ENCODE measurements at places on chromosomes 7 and 10.
A peak's percentile ranks its signal among the peaks of the same experiment; 100 is the strongest.

- no peak for DNase-seq
Measured at GRCh38 chr10:125334545-125334944, 174.2 kb upstream of the CTBP2 start.

DNA sequence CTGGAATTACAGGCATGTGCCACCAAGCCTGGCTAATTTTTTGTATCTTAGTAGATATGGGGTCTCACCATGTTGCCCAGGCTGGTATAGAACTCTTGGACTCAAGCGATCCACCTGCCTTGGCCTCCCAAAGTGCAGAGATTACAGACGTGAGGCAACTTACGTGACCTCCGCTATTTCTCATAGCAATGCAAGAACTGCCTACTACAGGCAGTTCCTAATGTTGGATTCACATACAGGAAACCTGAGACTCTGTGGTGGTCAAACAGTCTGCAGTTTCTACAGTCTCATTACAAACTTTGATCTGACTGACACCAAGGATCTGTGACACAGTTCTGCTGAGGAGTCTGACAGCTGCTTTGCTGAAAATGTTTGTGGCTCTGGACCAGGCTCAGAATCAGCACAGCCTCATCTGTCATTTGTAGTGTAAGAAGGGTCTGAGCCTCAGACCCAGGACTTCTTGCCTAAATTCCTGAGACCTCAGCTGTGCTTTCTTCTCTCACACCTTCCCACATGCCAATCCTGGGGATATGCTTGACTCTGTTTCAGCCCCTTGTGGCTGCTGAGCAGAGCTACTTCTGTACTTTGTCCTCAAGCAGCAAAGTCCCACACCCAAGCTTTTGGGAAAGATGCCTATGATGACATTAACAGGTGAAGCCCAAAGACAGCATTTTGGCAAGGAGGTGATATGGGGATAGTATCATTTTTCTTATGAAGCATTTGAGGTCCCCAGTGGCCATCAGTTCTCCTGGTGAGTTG, 48.0 kb upstream of the CYP2C9 start:
- DNase-seq: no peak

- no peak for DNase-seq
Measured at GRCh38 chr7:149880638-149881311, 7.0 kb downstream of the ATP6V0E2 start.

GRCh38 chr10:72953687-72954086, 919 bp downstream of the PLA2G12B start:
- DNase-seq: no peak

DNA sequence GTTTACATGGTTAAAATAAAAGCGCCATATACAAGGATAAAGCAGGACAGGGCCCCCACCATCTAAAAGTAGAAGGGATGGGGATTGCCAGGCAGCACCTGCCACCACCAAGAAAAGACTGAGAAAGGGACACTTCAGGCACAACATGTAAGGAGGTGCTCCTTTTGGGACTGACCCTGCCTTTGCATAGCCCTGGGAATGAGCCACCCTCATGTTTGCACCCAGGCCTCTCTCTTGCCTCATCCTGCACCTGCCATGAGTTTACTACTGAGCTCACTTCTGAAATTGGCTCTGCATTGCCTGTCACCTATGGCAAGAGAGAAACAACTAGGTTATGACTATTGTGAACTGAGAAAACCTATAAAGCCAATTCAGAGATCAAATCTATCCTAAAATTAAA, 489.7 kb downstream of the KCNMA1 start:
- DNase-seq: no peak

- DNase-seq: peak; percentile 10
Measured at GRCh38 chr10:96072674-96073073, 29.3 kb downstream of the CCNJ start.

DNA sequence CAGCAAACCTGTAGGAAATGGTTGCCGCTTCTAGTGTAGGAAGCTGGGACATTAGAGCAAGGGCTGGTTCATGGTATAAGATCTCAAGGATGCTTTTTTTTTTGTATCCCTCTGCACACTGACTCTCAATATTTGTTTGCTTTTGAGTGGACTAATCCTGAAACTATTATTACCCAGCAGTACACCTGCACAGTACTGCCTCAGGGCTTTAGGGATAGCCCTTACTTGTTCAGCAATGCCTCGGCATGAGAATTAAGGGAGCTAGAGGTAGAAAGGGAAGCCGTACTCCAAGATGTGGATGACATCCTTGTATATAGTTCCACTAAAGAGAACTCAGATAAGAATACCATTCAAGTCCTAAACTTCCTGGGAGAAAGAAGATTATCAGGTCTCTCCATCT, 70.5 kb downstream of the COPG2 start:
- no peak for DNase-seq

- DNase-seq: peak; percentile 44
Measured at GRCh38 chr10:4623757-4624420, 202.1 kb upstream of the AKR1E2 start.

GRCh38 chr7:95375591-95376257, 20.5 kb downstream of the PON3 start:
- no peak for DNase-seq
